ENCODE measurements at places on chromosomes 7 and 10. TPM values are rescaled to one million over a fixed set of nuclear protein-coding genes. Genes with fewer than 3 reads are reported as not detected.

- DNase-seq = no peak
Observed at GRCh38 chr7:151520419-151521261, 945 bp upstream of the RHEB start.

GRCh38 chr7:65489260-65489767, 115.7 kb downstream of the ZNF92 start:
- DNase-seq = no peak

Gene SHLD2
- total RNA-seq = 19.0 TPM

DNA sequence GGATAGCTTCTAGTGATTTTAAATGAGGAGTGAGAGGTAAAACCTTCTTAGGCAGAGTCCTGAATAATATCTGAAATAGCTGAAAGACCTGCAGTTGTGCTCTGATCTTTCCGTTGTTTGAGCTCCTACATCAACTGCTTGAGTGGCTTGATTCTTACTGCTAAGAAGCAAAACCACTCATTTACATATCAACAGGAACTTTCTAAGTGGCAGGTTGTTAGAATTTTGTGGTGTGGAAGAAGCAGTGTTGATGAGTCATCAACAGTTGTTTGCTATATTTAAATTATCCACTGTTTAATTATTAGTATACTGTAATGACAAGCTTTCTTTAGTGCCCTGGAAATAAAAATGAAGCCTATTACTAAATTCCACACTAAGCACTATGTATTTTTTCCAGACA, 689.5 kb downstream of the DNAJB9 start:
- no peak for DNase-seq

- DNase-seq = no peak
Observed at GRCh38 chr10:126264102-126265018, 123.9 kb downstream of the ADAM12 start.
